ENCODE measurements at places on chromosomes 2 and 18.

DNA sequence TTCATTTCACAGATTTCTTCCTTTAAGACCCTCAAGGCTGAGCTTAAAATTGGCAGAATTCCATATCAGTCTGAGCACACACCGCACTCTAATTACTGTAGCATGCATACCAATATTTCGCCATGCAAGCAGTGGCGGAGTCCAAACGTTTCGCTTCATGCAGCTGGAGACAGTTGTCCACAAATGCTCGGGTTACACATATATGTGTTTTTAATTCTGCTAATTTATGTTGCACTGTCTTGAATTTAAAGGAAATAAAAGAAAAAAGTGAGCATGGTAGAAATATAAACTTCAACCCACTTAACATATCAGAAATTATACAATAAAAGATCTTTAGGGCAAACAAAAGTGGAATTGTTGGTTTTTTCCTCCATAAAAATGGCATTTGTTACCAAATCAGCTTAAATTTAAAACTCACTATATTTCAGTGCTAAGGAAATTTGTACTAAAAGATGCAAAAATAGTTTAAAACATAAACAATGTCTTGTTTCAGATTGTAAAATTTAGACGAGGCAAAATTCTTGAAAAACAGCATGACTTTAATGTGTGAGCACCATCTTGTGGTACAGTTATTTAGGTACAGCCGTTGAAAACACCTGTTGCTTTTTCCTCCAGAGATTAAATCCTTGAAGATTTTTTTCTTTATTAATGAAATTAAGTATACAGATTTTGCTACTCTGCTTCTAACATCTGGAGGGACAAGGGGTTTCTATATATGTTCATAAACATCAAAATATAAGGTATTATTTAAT lies 24.1 kb upstream of the KANSL1L start:
- DNase-seq: no peak

DNA sequence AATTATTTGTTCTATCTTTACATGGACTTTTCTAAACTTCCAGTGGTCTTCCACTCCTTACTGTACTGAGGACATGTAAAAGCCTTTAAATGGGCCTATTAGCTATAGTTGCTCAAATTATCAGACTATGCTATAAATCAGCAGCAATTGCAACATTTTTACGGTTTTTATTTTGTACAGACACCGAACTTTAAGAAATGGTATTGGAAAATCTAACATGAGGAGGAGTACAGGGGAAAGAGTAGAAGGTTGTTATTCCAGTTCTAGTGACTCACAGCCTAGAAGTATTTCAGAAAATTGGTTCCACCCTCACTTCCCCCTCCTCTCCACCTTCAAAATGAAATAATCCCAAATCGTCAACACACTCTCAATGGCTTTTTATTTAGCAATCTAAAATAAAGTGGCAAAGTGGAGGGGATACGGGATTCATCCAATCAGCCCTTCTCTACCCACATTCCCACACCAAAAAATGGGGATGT lies 1.1 kb downstream of the NCKAP1 start:
- DNase-seq: no peak

DNA sequence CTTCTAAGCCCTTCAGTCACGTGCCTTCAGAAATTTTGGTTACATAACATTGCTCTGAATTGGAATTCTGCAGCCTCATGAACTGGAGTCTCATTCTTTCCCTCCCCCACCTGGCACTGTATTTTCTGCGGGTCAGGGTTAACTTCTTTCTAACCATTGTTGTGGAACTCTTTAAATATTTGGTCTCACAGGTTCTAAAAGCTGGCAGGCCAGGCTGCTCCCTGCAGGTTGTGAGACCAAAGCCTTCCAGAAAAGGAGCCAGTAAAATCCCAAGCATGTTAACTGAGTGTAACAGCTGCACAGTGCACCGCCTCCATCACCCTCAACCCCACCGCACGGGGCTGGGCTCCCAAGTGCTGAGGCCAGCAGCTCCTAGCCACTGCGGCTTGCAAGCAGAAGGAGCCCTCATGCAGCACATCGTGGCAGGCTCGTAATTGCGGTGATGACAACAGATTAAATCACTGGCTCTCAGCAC lies 174.1 kb upstream of the ALPP start:
- no peak for DNase-seq

DNA sequence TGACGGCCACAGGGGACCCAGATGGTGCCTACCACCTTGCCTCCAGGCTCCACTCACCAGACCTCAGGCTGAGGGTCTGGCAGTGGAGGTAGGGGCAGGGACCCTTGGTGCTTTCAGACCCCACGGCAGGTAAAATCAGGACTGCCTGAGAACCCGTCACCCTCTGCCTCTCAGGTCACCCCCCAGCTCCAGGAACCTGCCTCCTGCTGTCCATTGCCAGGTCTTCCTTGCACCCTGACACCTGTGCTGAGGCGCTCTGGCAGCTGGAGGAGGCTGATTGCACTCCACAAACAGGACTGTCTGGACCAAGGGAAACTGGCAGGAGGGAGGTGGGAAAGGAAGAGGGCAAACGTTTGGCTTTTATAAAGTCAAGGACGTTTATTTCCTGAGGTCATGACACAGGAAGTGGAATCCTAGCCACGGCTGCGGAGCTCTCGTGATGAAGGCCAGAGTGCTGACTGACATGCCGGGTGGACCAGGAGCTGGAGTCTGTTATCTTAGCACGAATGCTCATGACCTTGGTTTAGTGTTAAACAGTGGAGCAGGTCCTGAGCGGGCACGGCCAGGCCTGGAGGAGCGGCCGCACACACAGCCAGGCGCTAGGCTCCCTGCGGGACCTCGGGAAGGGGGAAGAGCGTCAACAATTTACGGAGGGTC lies 40.5 kb downstream of the ANO7 start:
- DNase-seq: no peak

- DNase-seq: no peak
These were observed 867.4 kb downstream of the DSC3 start for GRCh38 chr18:30175061-30175574.

DNA sequence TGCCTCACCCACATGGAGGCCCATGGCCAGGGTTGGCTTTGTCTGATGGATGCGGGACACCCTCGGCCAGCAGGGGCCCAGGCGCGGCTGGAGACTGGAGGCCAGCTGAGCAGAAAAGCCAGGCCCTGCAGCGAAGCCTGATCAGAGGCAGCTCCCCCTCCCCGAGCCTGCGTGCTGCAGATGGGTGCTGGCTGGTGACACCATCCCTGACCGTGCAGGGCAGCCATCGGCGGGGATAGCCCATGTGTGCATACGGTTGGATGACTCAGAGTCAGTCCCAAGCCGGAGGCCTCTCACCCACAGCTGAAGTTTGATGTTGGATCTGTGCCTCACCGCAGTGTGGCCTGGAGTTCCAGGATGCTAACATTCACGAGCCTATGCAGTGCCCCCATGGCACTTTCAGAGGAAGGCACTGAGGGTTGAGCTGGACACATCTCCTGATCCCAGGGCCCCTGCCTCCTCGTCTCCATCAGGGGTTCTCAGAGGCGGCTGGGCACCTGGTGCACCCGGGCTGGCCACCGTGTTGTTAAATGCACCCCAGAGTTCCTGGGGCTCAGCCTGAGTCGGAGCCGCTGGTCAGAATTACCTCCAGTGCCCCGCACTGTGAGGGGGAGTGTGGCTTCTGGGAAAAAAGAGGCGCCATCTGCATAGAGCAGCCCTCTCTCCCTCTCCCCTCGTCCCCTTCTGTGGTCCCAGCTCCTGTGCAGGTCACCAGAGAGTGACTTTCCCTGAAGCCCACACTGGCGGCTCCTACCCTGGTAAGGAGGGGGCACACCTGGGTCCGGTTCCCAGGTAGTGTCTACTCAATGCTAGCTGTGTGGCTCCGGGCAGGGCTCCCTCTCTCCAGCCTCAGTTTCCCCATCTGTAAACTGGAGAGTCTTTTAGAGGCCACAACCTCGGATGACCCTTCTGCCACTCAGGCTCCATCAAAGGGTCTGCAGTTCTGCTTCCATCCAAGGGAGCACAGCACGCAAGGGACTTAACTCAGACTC lies 19.4 kb upstream of the KIF1A start:
- DNase-seq: no peak

- no peak for DNase-seq
These were observed 271.8 kb downstream of the SUCLG1 start for GRCh38 chr2:84187258-84187657.

DNA sequence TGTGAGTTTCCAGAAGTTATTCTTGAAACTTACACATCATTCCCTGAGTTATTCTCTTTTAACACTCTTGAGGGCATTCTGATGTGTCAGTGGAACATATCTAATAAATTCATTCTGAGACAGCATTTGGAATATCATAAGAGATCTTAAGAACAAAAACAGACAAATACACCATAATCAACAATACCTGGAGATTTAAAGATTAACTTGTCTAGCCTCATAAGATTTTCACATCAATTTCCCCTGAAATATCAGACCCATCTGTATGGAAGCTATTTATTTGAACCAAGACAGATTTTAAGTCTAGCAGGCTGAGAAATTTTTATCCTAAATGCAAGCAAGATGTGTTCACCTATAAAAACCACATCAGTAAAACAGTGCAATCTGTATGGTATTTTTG lies 181.6 kb downstream of the NYAP2 start:
- no peak for DNase-seq

DNA sequence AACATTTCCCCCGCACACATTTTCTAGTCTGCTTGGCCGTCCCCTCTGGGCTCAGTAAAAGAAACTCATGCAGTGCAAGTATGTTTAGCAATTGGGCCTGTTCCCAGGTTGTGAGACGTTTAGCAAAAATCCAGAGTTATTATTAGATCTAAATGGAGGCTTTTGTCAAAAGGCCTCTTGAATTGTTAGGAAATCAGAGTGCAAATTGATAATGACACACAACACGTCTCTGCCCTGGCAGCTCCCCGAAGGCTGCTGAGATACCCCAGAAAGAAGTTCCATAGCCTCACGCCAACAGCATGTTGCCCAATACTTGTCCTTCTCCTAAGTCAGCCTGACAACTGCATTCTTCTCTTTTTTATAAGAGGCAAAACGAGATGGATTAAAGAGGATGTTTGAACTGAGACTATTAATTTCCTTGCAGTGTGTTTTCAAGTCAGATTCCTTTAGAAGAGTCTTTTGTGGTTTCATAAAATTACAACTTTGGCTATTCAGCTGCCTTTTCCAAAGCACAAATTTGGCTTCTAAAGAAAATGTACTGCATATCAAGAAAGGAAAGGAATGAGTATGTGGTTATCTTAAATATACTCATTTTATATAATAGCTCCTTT lies 202.2 kb downstream of the TRIB2 start:
- no peak for DNase-seq

- DNase-seq: no peak
These were observed 25.7 kb downstream of the MGAT4A start for GRCh38 chr2:98705333-98705617.

DNA sequence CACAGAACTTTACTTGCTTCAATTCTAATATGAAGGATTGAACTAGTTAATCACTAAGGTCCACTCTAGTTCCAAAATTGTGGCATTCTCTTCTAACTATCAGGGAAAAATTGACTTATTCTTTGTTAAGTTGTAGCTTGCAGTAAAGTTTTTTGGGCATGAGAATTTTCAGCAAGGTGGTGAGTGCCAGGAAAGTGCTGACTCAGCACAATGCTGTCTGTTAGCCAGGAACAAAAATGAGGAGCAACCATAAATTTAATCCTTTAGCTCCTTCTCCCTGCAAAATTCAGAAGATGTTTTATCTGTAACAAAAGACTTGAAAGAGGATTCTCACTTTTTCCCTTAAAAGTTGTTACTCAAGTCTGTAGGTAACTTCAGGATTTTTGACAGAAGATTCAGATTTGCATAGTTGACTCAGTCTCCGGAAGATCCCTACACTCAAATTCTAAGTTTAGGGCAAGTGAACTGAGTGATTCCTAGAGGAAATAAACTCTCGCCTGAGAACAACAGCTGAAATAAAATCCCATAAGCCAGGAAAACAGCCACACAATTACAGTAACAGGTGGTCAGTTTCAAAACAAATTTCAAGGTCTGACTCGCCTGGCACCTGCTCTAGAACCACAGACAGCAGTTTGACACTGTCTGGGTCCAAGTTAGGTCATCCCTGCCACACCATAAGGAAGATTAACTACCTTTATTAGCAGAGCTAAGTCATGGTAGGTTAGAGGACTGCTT lies 20.2 kb upstream of the DARS1 start:
- DNase-seq: no peak

GRCh38 chr2:162073888-162074631 lies at the start of gene DPP4:
Gene DPP4, minus strand, starts transcription at chr2:162074215. Its CDS starts 234 bp downstream, at chr2:162073981.
- DNase-seq: no peak

DNA sequence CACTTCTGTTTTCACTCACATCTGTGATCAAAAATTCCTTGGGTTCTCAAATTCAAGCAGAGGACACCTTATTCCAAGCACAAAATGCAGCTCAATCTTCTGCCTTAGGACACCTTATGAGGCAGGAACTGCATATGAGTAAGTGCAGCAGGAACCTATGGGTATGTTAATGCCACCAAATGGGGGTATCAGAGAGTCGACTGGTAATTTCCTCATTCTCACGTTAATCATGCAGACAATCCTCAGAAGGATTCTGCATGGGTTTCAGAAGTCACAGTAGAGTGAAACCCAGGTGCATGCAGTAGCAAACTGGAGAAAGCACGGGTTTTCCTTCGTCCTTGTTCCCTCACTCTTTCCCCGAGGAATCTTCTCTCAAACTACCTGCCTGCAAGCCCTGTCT lies 452.8 kb downstream of the CBLN2 start:
- DNase-seq: no peak

DNA sequence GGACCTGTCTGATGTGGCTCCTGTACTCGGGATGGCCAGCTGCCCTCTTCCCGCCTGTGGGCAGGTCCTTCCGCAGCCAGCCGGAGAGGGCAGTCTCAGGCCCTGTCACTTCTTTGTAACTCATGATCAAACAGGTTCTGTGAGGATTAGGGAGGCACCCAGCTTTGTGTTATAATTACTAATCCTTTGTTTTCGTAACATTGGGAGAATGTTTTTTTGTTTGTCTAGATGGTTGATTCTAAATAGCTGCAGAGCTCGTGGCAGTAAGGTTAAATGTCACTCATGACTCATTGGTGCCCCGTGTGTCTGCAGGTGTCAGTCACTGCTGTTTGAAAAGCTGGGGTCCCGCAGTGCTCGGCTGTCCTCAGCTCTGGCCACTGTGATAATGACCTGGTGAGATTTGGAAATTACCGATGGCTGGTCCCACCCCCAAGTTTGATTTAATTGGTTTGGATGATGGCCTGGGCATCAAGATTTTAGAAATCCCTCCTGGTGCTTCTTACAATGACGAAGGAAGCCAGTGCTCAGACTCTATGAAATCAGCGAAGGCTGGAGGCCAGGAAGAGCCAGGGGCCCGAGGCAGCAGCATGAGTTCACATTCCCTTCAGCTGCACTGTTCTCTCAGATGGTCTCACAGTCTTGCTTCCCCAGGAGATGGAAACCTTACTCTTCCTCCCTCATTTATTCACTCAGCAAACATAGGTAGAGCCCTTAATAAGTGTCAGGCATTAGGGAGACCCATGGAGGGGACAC lies 172.8 kb downstream of the VAPA start:
- DNase-seq: no peak

- no peak for DNase-seq
These were observed 216.9 kb upstream of the FSHR start for GRCh38 chr2:49371128-49371701.

DNA sequence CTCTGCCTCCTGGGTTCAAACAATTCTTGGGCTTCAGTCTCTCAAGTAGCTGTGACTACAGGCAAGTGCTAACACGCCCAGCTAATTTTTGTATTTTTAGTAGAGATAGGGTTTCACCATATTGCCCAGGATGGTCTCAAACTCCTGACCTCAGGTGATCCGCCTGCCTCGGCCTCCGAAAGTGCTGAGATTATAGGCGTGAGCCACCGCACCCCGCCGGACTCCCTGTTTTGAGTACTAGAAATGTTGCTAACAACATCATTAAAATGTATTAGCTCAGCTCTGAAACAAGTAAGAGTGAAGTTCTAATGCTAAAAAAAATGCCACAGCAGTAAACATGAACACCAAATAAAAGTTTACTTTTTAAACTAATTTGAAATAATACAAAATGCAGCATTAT lies 937.7 kb downstream of the CPS1 start:
- DNase-seq: no peak

- DNase-seq: no peak
These were observed 53.6 kb upstream of the CTDP1 start for GRCh38 chr18:79625924-79626561.
